T follicular helper cell (primary cell): ENCODE measurements at places on chromosomes 6 and 20.

- DNase-seq = no peak
Observed at GRCh38 chr6:74606582-74607071, 599.2 kb downstream of the COL12A1 start.

- DNase-seq = no peak
Observed at GRCh38 chr20:16279320-16279719, 293.9 kb downstream of the KIF16B start.

DNA sequence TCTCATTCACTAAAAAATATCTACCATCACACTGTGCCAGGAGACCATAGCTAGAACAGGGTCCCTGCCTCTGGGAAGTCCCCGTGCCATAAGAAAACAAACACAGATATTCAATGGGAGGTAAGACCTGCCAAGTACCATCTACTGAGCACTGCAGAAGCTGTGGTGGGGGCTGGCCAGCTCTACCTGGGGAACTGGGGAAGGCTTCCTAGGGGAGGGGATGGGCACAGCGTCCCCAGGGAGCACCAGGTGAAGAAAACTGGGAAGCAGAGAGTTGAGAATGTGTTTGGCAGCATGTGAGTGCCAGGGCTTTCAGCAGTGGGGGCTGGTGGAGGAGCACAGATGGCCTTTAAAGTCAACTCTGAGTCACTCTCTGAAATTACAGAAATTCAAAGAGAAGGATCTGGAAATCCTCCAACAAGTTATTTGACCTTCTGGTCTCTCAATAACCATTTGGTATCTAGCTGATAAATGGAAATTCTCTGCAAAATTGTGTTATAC is 85.2 kb downstream of the SHLD1 start:
- DNase-seq = peak; percentile 18

- no peak for DNase-seq
Observed at GRCh38 chr6:36378243-36378920, 9.1 kb downstream of the ETV7 start.

GRCh38 chr20:49751397-49751736 is 37.7 kb upstream of the B4GALT5 start:
- DNase-seq = no peak

- DNase-seq = no peak
Observed at GRCh38 chr6:115882174-115882573, 178.5 kb downstream of the FRK start.

GRCh38 chr6:111843347-111844147 is 29.7 kb downstream of the FYN start:
- peak; percentile 64 for DNase-seq

GRCh38 chr6:170028629-170029345 is 262.1 kb downstream of the DLL1 start:
- DNase-seq = no peak

GRCh38 chr20:38032585-38033329 is 499 bp downstream of the TTI1 start:
- DNase-seq = no peak

- no peak for DNase-seq
Observed at GRCh38 chr6:17469006-17469832, 75.8 kb downstream of the CAP2 start.

- no peak for DNase-seq
Observed at GRCh38 chr6:158077676-158078075, 90.4 kb downstream of the SERAC1 start.

- no peak for DNase-seq
Observed at GRCh38 chr6:166582258-166582657, 4.2 kb downstream of the RAMACL start.
